ENCODE measurements at places on chromosomes 5 and 9.

DNA sequence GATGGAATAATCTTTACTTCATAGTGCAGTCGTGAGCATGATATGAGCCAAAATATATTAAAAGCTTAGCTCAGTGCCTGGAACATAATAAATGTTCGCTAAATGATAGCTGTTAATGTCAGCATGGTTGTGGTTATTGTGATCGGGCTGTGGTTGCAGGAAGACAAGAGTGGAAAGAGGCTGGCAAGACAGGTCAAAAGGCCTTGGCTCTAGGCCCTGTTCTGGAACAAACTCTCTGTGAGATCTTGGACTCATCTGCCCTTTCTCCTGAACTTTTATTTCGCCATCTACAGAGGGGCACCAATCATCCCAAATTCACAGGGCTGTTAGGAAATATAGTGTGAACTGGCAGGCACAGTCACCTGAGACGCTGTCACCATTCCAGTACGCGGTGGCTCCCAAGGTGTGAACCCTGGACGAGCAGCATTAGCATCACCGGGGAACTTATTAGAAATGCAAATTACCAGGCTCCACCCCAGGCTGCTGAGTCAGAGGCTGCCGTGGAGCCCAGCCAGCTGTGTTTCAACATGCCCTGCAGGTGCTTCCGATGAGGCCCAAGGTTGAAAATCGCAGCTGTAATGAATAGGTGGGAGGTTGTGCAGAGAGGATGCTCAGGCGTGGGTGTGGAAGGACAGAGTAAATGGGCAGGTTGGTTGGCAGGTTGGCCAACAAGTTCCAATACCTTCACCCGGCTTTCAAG lies 50.2 kb upstream of the SAP30L start:
- no peak for DNase-seq

GRCh38 chr9:112332214-112332613 lies 1.2 kb downstream of the PTBP3 start:
- no peak for DNase-seq

- DNase-seq = no peak
Measured at GRCh38 chr9:123115146-123115913, 81.9 kb downstream of the GPR21 start.

DNA sequence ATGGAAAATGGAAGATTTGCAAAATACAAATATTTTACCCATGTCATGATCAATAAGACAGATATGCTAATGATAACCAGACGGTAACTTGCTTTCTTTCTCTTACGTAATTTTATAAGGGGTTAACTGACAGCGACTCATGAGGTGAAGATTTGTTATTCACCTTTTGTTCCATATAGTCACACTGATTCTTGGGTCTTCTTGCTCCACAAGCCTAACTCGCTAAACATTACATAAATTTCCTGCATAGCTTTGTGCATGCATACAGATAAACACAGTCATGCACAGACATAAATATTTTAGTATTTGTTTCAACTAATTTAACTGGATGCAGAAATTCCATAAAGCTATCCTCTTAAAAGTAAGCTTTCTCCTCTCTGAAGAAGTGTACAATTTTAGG lies 225.9 kb downstream of the VPS13A start:
- no peak for DNase-seq

GRCh38 chr5:65329266-65329665 lies 152.5 kb downstream of the ADAMTS6 start:
- no peak for DNase-seq

DNA sequence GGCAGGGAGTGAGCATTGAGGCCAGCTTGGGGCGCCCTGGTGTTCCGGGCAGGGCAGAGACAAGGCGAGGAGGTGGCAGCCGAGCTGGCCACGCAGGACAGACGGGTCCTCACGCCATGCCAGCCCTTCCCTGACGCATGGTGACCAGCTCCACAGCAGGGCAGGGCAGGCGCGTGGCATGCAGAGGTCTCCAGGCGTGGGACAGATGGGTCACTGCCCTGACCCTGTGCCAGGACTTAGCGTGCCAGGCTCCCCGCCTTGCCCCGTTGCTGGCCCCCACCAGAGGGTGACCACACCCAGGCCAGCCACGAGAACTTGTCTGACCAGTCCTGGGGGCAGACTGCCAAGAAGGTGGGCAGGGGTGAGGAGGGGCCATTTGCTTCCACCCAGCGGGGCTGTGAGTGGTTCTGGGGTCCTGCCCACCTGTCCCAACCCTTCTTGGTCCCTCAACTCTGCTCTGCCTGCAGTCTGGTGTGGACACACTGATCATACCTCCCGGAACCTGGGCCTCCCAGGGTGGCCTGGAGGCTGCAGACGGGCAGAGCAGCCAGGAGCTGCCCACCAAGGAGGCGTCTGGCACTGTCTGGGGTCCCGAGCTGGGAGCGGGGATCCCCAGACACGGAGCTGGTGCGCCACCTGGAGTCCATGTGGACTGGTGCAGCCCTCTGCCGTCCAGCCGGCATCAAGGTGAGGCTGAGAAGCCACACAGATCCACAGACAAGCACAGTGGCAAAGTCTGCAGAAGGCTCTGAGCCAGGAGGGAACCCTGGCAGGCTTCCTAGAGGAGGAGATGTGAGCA lies at the start of gene RNF224:
TSS of gene RNF224 (plus strand) at position 449 of the 799 bp plus-strand sequence. CDS start 834 bp downstream, outside the sequence.
- DNase-seq = peak; percentile 48

DNA sequence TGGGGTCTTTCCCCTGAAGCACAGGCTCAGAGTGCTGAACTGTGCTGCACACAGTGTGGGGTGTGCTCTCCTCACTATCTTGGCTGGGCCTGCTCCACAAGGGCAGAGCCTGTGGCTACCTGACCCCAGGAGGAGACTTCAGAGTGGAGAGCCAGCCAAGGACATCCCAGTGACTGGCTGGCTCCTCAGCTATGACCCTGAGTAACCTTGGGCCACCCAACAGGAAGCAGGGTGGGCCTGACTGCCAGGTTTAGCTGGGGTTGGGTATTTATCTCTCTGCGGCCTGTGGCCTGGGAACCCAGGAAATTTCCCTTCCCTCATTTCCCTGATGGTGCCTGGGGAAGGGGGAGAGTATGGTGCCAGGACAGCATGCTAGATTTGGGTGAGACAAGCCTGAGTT lies 2.1 kb upstream of the EEIG1 start:
- DNase-seq = no peak

- no peak for DNase-seq
Measured at GRCh38 chr5:149147676-149148075, 6.4 kb downstream of the ABLIM3 start.

DNA sequence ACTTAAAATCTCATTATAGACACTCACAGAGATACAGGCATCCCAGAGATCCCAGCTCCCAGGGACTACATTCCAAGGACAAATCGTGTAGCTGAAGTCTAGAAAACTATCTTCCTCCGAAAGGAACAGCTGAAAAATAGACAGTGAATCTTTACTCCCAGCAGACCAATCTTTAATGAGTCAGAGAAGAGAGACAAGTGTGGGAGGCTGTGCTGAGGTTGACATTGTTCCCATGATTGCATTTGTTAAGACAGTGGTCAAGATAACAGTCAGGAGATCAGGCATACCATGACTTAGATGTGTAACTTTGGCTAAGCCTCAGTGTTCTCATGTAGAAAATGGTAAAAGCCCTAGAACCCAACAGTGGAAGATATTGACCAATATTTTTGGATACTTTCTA lies 120.7 kb downstream of the PAPPA start:
- no peak for DNase-seq

- peak; percentile 3 for DNase-seq
Measured at GRCh38 chr5:104178829-104179456, 616.4 kb upstream of the NUDT12 start.

- DNase-seq = no peak
Measured at GRCh38 chr5:166772770-166773169, 1518.7 kb upstream of the WWC1 start.

GRCh38 chr9:91740701-91741100 lies 209.3 kb downstream of the ROR2 start:
- no peak for DNase-seq

- no peak for DNase-seq
Measured at GRCh38 chr9:123365881-123366528, 10.0 kb downstream of the CRB2 start.

GRCh38 chr9:135329571-135330306 lies 149.8 kb upstream of the PPP1R26 start:
- DNase-seq = no peak

- DNase-seq = no peak
Measured at GRCh38 chr9:29325894-29326293, 1752.6 kb upstream of the C9orf72 start.

- no peak for DNase-seq
Measured at GRCh38 chr9:16817514-16817913, 53.0 kb downstream of the BNC2 start.

- DNase-seq = no peak
Measured at GRCh38 chr9:98347642-98348041, 92.2 kb upstream of the TBC1D2 start.

- no peak for DNase-seq
Measured at GRCh38 chr9:98046180-98046543, 10.4 kb upstream of the NANS start.

DNA sequence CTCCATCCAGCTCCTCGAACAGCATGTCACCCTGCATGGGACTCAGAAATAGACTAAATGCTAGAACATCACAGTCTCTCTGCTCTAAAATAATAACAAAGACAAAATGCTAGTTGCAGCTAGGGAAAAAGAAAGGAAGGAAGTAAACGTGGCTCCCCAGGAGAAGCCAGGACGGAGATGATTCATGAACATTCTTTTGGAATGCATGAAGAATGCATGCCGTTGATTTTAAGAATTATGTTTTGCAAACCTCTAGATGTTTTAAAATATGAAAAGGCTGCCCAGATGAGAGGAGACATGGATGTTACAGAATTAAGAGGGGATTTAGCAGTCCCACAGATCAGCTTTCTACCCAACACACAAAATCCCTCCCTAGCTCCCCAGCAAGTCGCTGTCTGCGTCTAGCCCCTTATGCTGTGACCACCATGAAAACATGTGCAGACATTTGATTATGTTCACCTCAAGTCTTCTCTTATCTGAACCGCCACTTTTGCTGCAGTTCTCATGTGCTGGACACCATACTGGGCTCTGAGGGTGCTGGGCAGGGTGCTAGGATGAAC lies 139.4 kb upstream of the LMX1B start:
- no peak for DNase-seq
